Panc1 (cell line): ENCODE measurements at places on chromosomes 11 and 22. TPM values are rescaled to one million over a fixed set of nuclear protein-coding genes. Genes with fewer than 3 reads are reported as not detected.

GRCh38 chr22:50209893-50210292, 9.1 kb downstream of the SELENOO start:
- no peaks in the 10 kb centered on the region for H3K36me3 ChIP-seq
- no peaks in the 10 kb centered on the region for H3K27me3 ChIP-seq
- H3K4me3 ChIP-seq: no peak overlapping the region
- H3K4me1 ChIP-seq: no peaks in the 10 kb centered on the region
- H3K27ac ChIP-seq: no peak overlapping the region
- DNase-seq: peak; percentile 38

- no peak overlapping the region for H3K27ac ChIP-seq
- peaks cover 10% of the 10 kb centered on the region for H3K36me3 ChIP-seq
- H3K4me3 ChIP-seq: no peak overlapping the region
- H3K27me3 ChIP-seq: no peaks in the 10 kb centered on the region
Observed at GRCh38 chr11:64208086-64208795, 1.7 kb downstream of the FERMT3 start.

DNA sequence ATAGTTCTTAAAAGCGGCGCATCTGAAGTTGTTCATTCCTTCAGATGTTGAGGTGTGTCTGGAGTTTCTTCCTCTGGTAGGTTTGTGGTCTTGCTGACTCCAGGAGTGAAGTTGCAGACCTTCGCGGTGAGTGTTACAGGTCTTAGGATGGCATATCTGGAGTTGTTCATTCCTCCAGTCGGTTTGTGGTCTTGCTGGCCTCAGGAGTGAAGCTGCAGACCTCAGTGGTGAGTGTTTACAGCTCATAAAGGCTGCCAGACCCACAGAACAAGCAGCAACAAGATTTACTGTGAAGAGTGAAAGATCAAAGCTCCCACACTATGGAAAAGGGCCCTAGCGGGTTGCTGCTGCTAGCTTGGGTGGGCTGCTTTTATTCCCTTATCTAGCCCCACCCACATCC, 201.7 kb upstream of the PDGFD start:
- DNase-seq: no peak
- H3K36me3 ChIP-seq: no peaks in the 10 kb centered on the region
- H3K27me3 ChIP-seq: no peaks in the 10 kb centered on the region
- H3K27ac ChIP-seq: no peak overlapping the region
- H3K4me1 ChIP-seq: no peaks in the 10 kb centered on the region

DNA sequence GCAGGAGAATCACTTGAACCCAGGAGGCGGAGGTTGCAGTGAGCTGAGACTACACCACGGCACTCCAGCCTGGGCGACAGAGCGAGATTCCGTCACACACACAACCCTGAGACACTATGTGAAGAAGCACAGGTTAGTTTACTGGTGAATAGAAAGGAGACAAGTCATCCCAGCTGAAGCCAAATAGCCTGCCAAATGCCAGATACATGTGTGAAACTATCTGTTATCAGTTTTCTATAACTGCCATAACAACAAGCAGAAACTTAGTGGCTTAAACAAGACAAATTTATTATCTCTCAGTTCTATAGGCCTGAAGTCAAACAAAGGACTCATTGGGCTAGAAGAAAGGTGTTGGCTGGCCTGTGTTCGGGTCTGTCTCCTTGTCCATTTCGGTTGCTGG, 88.0 kb upstream of the CHRM4 start:
- H3K27ac ChIP-seq: no peak overlapping the region
- DNase-seq: no peak
- no peaks in the 10 kb centered on the region for H3K36me3 ChIP-seq
- H3K4me3 ChIP-seq: no peak overlapping the region
- H3K27me3 ChIP-seq: no peaks in the 10 kb centered on the region

DNA sequence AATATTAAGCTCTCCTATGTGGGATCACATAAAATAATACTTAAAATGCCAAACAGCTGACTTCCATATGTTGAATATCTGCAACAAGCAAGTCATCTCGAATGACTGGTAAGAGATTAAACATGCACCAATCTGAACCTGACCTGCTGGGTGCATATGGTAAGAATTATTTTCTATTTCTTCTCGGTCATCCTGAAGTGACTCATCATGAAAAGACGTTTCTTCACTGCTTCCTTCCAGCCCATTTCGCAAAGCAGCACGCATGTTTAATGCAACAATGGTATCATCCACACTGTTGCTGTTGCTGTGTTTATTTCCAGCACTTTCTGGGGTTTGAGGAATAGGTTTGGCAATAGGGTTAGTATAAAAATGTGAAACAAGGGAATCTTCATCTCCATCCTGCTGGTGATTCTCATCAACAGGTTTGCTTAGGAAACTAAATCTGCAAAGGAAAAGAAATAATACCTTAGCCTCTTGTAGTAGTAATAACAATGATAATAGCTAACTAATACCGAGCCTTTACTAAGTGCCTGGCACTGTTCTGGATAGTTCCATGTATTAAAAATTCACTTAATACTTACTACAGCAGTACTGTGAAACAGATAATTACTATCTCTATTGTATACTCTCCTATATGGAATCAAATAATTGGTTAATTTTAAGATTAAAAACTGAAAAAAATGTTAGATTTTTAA, 52.0 kb upstream of the CHRNA10 start:
- H3K4me3 ChIP-seq: no peak overlapping the region
- peak; percentile 5 for DNase-seq
- no peak overlapping the region for H3K27ac ChIP-seq
- H3K27me3 ChIP-seq: no peaks in the 10 kb centered on the region
- peaks cover 82% of the 10 kb centered on the region for H3K36me3 ChIP-seq

GRCh38 chr11:110029714-110030113, 63.5 kb upstream of the ZC3H12C start:
- H3K27me3 ChIP-seq: no peaks in the 10 kb centered on the region; the same call in 1 of the 2 replicates
- H3K4me1 ChIP-seq: no peaks in the 10 kb centered on the region
- H3K36me3 ChIP-seq: no peaks in the 10 kb centered on the region
- DNase-seq: no peak
- no peak overlapping the region for H3K27ac ChIP-seq
- no peak overlapping the region for H3K4me3 ChIP-seq

- H3K27me3 ChIP-seq: no peaks in the 10 kb centered on the region
- H3K4me3 ChIP-seq: no peak overlapping the region
- DNase-seq: no peak
- H3K4me1 ChIP-seq: 0 out of 2 replicates have a peak, but pooled peaks cover 11% of the 10 kb centered on the region
- no peaks in the 10 kb centered on the region for H3K36me3 ChIP-seq
Observed at GRCh38 chr11:71301858-71302533, 49.6 kb upstream of the SHANK2 start.

DNA sequence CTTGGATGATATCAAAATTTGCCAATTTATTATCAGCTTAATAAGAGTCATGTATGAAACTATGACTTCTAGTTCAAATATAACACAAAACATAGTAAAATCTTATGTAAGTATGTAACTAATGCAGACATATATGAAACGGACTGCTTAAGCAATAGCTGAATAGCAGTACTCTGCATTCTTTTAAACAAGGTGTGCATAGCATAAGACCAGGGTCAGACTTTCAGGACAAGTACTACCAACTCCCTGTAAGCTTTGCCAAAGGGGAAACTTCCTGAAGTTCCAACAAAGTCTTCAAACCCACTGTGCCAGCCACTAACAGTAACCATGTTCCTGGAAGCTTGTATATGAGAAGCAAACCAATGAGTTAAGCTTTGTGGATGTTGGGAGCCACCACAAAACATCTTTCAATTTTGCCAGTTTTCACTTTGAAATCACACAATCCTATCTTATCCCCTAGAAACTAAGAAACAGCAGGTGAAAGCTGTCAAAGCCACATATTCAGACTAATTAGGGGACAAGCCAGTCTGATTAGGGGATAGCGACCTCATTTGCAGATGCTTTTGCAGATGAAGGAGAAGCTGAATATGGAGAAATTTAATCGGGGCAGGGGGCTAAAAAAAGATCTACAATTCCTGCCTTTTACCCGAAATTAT, 13.3 kb downstream of the RBFOX2 start:
- H3K27ac ChIP-seq: no peak overlapping the region
- no peaks in the 10 kb centered on the region for H3K27me3 ChIP-seq
- DNase-seq: no peak
- peaks cover 11% of the 10 kb centered on the region for H3K4me1 ChIP-seq

DNA sequence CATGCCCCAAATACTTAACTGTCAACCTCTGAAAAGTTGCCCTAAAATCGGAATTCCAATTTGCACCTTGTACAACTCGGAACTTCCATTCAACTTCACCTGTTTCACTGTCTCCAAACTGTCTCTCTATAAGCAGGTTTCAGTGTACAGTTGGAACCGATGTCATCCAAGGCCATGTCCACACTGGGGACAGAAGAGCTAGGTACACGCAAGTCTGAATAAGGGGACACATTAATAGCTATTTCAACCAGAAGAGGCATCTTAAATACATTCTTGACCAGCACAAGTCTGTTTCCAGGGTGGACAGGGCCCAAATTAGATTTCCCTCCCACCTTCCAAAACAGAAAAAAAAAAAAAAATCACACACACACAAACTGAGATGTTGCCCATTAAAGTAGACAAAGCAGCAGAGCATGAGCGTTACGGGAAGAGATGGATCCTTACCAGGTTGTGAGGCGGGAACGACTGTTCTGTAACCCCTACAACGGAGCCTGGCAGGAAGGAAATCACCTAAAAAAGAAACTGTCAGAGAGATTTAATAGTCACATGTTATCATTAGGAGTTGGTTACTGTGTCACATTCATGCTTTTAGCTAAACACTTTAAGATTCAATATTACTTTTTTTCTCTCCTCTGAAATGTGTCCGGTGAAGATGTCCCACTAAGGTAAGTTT, 1.7 kb downstream of the CREBZF start:
- H3K27ac ChIP-seq: peak overlapping the region; percentile 90
- peaks cover 39% of the 10 kb centered on the region for H3K4me1 ChIP-seq
- no peaks in the 10 kb centered on the region for H3K27me3 ChIP-seq

DNA sequence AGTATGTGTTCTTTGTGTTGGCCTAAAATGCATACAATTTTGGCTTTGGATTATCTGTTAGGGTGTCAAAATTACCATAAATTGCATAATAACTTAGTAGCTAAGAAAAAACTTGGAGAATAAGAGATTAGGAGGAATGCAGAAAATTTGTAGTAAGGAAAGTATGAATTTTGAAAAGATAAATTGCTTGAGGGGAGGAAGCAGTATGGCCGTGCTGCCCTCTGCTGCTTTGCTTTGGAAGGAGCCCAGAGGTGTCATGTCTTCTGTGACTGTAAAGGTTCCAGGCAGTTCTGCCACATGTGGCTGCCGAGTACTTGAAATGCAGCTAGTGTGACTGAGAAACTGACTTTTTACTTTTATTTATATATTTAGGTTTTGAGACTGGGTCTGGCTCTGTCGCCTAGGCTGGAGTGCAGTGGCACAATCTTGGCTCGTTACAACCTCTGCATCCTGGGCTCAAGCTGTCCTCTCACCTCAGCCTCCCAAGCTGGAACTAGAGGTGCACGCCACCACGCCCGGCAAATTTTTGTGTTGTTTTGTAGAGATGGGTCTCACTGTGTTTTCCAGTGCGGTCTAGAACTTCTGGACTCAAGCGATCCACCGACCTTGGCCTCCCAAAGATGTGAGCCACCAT, 1.8 kb downstream of the ADSL start:
- H3K36me3 ChIP-seq: peaks cover 10% of the 10 kb centered on the region
- peaks cover 8% of the 10 kb centered on the region for H3K4me1 ChIP-seq
- H3K4me3 ChIP-seq: peak overlapping the region; percentile 96
- no peaks in the 10 kb centered on the region for H3K27me3 ChIP-seq
- no peak for DNase-seq
- peak overlapping the region; percentile 96 for H3K27ac ChIP-seq

DNA sequence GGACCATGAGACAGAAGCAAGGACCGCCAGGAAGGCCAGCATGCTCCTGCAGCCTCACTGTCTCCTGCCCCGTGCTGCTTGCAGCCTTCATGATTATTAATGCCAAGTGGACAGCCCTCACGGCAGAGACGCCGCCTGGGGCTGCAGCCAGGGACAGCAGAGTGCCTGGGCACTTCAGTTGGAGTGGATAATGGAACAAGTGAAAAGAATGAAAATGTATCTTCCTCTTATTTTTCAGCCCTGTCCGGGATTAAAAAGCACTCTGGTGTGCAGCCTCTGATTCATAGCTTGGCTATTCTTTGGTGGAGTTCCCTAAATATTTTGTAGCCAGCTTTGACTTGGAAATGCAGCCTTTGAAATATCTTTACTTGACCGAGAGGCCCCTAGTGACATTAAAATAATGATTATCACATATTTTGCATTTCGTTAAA, 1404.2 kb downstream of the BRD1 start:
- H3K36me3 ChIP-seq: no peaks in the 10 kb centered on the region
- H3K27ac ChIP-seq: no peak overlapping the region
- no peaks in the 10 kb centered on the region for H3K4me1 ChIP-seq
- DNase-seq: no peak
- no peak overlapping the region for H3K4me3 ChIP-seq

DNA sequence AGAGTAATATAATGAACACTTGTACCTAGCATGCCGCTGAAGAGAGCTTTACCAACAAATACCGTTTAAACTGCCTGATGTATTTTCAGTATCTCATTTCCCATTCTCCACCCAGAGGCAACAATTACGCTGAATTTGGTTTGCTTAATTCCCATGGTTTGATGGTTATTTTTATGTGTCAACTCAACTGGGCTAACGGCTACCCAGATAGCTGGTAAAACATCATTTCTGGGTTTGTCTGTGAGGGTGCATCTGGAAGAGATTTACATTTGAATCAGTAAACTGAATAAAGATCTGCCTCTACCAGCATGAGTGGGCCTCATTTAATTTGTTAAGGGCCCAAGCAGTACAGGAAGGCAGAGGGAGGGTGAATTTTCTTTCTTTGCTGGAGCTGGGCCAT, 377.9 kb downstream of the DYNC2H1 start:
- H3K4me3 ChIP-seq: no peak overlapping the region
- no peaks in the 10 kb centered on the region for H3K27me3 ChIP-seq
- no peaks in the 10 kb centered on the region for H3K36me3 ChIP-seq
- no peaks in the 10 kb centered on the region for H3K4me1 ChIP-seq

DNA sequence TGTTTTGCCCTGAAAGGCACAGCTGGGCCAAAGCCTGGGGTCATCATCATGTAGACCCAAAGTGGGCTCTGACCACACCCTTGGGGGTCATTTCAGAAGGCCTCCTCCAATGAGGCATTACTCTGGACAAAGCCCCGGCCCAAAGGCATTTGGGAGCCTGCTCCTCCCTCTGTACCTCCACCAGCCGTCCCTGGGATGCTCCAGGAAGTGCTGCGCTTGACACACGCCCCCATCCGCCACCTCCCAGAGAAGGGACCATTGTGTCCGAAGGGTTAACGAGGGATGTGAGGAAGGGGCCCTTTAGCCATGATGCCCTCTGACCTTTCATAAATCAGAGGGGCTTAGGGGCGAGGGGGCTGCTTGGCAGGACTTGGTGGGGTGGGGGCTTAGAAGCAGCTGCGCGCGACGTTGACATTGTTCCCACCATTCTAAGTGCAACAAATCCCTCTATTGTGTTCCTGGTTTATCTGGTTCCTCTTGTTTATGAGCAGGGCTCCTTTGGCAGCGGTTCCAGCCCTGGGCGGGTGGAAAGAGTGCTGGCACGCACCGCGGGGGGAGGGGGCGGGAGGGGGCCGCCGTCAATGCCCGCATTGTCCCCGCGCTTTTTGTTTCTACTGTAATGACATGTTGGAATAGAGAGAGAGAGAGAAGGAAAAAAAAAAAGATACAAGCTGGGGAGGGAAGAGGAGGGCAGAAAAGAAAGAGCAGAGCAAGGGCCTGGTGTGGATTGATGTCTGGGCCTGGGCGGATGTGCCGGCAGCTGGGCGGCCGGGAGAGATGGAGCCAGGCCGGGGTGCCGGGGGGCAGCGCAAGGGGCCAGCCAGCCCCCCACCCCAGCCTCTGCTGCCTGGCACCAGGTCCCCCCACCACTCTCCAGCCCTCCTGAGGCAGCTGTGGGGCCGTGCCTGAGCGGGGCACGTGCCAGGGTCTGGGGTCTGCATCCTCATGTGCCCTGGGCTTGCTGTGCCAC, 32.1 kb upstream of the SOX10 start:
- H3K36me3 ChIP-seq: no peaks in the 10 kb centered on the region
- H3K27me3 ChIP-seq: no peaks in the 10 kb centered on the region
- no peak overlapping the region for H3K27ac ChIP-seq
- H3K4me3 ChIP-seq: no peak overlapping the region
- no peak for DNase-seq
- H3K4me1 ChIP-seq: no peaks in the 10 kb centered on the region

The UFD1 gene
- total RNA-seq: 82.8 TPM

The NUP98 gene
- 244 TPM for total RNA-seq
